ENCODE measurements at places on chromosomes 5 and 9.

DNA sequence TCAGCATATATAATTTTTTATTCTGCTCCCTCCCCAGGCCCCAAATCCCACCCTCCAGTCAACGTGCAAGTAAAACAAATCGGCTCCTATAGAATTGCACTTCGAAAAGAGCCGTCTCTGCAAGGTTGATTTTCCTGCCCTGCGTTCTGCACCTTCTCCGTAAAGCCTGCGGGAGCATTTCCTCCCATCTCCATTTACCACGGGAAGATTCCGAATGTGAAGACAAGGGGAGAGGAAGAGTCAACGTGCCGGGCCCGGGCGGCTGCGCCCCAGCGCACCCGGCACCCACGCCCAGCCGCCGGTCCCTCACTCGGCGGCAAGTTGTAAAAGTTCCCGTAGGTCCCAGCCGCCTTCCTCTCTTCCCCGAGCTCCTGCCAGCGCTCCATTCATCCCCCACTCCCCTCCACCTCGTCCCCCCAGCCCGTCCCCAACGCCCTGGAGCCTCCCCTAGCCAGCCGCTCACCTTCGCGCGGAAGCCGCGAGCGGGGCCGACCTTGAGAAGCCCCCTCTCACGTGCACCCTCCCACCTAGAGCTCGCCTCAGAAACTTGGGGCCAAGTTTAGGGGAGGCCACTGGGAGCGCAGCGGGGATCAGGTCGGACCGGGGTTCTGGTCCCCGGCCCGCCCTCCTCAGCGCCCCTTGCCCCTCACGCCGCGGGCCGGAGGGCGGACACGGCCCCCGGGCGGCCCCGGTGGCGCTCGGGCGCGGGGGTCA, 431 bp downstream of the BNC2 start:
- DNase-seq = no peak

- no peak for DNase-seq
Observed at GRCh38 chr9:16866587-16866986, 3.9 kb downstream of the BNC2 start.

DNA sequence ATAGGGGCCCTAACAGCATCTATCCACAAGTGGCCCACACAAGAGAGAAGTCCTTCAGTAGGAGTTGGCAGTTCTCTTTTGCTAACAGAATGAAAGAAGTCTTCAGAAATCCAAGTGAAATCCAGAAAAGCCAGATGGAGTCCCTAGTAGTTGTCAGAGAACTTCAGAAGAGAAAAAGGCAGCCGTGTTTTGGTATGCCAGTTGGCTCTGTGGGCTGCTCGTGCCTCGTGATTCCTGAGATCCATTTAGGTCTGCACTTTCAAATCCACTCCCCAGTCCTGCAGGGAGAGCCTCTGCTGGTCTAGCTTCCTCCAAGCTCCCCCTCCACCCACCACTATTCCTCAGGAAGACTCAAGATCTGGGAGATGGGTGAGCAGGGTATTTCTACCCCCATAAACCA, 69.0 kb downstream of the CFAP90 start:
- DNase-seq = no peak

- no peak for DNase-seq
Observed at GRCh38 chr5:57504357-57504756, 21.7 kb upstream of the ACTBL2 start.

- DNase-seq = no peak
Observed at GRCh38 chr5:73977146-73977545, 351.1 kb downstream of the ARHGEF28 start.
